ENCODE measurements at places on chromosomes 3 and 15.

GRCh38 chr15:79977431-79978054 lies 6.5 kb upstream of the BCL2A1 start:
- DNase-seq = no peak

DNA sequence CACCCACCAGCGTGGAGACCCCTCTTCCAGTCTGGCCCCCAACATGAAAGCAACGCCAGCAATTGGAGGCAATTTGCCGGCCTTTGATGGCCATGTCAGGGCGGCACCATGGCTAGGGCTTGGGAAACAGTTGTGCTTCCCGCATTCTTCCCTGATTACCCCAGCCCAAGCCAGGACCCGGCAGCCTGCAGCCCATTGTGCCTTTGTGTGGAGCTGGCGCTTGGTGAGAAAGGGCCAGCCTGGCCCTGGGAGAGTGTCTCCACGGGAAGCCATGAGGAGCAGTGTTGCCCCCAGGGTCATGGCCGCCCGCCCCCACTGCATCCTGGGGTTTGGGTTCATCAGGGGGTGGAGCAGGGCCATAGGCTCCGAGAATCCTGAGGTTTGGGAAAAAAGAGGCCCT lies 66.0 kb downstream of the DNAJB8 start:
- DNase-seq = no peak

GRCh38 chr15:43218908-43219706 lies 1.7 kb downstream of the EPB42 start:
- DNase-seq = no peak

GRCh38 chr3:49930168-49930690 lies 618 bp upstream of the MON1A start:
- no peak for DNase-seq

DNA sequence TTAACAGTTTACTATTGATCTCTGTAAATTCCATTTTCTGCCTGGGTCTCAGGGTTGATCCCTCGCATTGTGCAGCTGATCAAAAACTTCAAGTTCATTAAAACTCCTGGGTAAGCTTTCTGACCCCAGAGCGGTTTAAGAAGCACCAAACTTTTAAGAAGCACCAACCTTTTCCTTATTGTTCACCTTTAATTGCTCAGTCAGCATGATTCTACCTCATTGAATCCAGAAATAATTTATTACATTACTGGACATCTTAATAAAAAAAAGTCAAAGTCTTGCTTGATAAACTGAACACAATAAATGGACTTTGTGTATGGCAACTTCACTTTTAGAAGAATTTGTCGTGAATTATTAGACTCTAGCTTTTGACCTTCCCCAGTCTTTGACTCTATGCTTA lies 46.9 kb downstream of the HDGFL3 start:
- DNase-seq = no peak

- no peak for DNase-seq
These were observed 392.6 kb upstream of the TPM1 start for GRCh38 chr15:62649793-62650420.

DNA sequence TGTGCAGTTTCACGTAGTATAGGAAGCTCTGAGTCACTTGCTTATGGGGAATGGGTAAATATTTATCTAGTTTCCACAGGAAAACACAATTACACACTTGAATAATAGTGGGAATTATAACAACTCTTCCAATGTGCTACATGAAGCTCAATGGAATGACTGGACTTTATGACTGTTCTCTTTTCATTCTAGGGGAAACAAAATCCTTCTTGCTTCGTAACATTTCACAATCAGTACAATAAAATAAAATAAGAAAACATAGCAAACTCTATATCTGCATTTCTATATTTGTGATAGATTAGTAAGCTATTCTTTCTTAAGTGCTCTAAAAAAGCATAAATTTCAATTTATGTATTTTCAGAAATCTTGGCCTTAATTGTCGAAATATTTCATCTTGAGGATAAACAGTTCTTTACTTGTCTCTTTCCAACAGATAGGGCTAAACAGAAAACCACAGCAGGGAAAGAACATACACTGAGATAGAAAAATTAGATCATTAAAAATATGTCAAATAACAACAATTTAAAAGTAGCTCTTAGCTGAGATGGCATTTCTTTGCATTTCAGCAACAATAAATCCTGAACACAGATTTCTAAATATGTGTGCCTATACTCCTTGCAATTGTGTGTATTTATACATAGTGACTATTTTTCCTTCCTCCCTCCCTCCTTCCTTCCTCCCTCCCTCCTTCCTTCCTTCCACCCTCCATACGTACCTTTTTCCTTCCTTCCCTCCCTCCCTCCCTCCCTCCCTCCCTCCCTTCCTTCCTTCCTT lies 395.5 kb upstream of the KCNMB2 start:
- no peak for DNase-seq

- DNase-seq = no peak
These were observed 15.4 kb downstream of the CRTC3 start for GRCh38 chr15:90545095-90545494.

DNA sequence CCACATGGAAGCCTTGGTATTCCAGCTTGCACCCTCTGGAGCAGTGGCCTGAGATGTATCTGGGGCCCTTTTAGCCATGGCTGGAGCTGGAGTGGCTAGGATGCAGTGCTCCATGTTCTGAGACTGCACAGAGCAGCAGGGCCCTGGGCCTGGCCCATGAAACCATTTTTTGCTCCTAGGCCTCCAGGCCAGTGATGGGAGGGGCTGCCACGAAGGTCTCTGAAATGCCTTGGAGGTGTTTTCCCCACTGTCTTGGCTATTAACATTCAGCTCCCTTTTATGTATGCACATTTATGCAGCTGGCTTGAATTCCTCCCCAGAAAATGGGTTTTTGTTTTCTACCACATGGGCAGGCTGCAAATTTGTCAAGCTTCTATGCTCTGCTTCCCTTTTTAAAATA lies 43.0 kb upstream of the MYRIP start:
- DNase-seq = no peak

DNA sequence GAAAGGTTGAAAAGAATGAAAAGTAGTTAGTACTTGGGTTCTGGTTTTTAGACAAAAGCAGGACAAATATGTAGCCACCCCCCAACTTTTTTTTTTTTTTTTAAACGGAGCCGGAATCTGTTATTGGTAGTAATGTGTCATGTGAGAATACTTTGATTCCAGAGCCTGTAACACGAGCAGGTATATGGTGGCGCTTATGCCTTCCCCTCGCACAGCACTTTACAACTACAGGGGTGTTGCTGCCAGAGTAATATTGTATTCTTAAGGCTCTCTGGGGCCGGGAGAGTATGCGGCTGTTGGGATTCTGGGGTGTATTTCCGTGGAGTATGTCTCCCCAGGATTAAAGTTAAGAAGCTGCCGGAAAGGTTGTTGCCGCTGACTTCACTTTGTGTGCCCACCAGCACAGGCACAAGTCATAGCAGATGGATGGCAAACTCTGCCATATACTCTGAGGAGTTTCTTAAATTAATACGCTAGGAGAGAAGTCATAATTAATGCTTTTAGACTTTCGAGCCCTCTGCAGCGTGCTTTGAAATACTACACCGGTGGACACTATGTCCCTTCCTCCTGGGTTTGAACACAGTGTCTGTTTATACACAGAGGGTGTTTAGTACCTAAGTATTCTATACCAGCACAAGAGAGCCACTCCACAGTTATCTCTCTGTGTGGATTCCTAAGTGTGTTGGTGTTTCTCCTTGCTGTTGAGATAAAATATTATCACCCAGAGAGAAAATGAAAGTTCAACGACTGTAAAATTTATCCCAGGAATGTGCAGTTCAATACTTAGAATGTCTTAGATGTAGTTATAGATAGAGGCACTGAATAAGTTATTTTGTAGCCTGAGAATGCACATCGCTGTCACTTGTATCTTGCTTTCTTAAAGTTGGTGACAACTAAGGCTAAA lies 1.4 kb downstream of the MBNL1 start:
- DNase-seq = peak; percentile 43

DNA sequence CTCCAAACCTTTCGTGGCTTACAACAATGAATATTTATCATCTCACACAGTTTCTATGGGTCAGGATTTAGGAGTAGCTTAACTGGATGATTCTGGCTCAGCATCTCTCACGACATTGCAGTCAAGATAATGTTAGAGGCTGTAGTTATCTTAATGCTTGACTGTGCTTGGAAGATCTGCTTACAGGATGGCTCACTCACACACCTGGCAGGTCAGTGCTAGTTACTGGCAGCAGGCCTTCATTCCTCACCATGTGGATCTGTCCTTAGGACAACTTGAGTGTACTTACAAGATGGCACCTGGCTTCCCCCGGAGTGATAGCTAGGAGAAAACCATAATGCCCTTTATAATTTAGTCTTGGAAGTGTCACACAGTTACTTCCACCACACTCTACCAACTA lies 32.8 kb upstream of the OXTR start:
- DNase-seq = no peak

GRCh38 chr3:126997455-126998038 lies 14.6 kb downstream of the PLXNA1 start:
- no peak for DNase-seq

- no peak for DNase-seq
These were observed 749.5 kb downstream of the ROBO1 start for GRCh38 chr3:79018265-79018664.

DNA sequence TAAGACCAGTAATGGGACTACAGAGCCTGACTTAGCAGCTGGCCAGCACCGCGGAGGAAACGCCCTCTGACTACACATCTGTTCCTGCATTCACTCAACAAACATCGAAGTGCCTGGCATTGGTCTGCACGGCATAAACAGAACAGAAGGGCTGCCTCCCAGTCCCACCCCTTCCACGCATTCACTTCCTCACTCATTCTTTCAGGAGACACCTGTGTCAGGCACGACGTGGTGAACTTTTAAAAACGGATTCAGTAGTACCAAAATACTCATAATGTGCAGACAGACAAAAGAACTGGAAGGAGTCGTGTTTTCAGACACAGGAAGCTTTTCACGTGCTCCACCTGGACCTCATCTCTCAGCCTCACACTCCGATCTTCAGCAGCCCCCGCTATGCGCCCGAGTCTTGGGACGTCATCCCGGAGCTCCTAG lies 123.3 kb downstream of the XXYLT1 start:
- no peak for DNase-seq

DNA sequence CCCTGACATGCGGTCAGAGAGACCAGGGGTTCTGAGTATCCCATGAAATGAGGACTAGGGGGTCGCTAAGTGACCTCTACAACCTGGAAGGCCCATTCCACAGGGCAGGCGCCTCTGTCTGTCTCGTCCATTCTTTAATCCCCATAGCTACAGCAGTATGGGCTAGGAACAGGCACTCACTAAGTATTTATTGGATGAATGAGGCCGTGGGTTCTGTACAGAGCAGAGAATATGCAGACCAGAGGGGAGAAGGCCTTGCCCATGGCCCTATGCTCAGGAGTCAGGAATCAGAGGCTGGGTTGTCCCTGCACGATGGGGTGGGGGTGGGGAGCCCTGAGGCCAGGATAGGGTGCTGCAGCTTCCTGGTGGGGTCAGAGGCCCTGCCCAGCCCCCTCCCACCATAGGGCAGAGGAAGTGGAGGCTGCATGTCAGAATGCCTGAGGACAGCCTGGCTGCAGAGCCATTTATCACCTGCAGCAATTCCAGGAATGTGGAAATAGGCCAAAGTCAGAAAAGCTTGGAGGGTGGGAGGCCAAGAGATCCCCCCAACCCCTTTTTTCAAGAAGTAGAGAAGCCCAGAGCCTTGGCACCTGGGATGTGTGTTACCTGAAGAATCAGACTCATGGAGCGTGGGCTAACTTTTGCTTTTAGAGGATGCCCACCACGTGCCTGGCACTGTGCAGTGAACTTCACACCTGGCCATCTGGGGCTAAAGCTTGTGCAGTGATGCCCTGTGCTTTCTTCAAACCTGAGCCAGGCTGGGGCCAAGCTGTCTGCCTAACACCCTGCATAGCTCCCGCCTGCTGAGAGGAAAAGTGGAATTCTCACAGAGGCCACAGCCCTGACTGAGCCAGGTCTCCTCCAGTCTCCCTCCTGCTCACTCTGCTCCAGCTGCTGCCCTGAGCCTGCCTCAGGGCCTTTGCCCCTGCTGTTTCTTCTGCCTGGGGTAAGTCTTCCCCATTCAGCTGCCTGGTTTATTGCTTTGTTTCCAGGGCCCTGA lies 109.4 kb downstream of the WNT7A start:
- DNase-seq = no peak

DNA sequence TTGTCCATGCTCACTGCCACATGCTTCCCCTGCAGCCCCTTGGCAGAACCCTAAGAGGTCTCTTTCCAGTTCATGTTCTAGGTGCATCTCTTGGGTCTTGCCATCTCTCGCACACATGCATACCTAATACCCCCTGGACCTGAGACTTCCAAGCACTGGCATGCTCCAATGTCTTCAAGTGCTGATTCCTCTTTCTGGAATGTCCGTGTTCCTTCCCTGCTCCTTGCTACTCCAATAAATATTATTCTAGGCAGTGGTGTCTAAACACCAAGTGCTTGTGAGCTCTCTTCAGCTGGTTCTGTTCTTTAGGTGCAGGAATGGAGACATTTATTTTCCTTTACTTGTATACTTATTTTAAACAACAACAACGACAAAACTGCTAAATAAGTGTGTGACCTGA lies 370.1 kb downstream of the LPP start:
- no peak for DNase-seq

- no peak for DNase-seq
These were observed 16.0 kb downstream of the ANKRD28 start for GRCh38 chr3:15781637-15782402.

- DNase-seq = no peak
These were observed 35.9 kb downstream of the CGNL1 start for GRCh38 chr15:57411945-57412768.

DNA sequence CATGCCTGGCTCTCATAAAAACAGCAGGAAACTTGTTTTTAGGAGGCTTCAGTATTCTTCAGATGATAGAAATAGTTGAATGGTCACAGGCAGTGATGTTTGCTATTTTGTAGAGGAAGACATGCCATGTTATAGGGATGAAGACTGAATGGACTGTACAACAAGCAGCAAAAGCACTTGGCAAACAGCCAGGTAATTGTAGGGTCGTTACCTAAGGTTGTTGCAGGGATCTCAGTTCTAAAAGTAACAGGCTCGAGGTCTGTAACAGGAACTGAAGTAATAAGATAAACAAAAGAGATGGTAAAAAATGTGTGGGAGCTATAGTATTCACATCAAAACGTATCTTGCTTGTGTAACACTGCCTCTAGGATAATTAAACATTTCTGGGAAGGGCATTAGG lies 116.3 kb downstream of the TFG start:
- no peak for DNase-seq

DNA sequence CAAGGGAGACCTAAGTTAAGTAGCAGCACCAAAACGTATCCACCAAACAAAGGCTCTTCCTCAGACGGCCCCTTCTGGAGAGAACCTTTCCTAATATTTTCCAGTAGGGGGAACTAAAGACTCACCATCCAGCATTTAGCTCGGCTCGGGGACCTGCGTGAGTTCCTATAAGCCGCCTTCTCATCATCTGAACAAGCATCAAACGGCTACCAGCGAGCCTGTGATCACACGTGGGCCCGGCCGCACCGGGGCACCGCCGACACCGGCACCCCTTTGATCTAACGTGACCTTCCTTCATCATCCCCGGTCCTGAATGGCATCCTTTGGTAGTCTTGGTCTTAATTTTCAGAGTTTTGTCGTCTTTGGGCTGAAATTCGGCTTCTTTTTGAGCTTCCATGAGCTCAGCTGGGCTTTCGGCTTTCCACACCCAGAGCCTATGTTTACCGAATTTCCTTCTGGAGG lies 1.4 kb upstream of the ROBO2 start:
- peak; percentile 71 for DNase-seq

GRCh38 chr3:75176937-75177336 lies 487.2 kb upstream of the FRG2C start:
- no peak for DNase-seq

GRCh38 chr3:121719423-121719822 lies 30.1 kb downstream of the GOLGB1 start:
- no peak for DNase-seq

Data from smooth muscle cell of the brain vasculature (primary cell).